ENCODE measurements at places on chromosomes 5 and 9. TPM values are rescaled to one million over a fixed set of nuclear protein-coding genes. Genes with fewer than 3 reads are reported as not detected.

- no peak for DNase-seq
Measured at GRCh38 chr9:33380390-33381094, 21.8 kb downstream of the AQP7 start.

DNA sequence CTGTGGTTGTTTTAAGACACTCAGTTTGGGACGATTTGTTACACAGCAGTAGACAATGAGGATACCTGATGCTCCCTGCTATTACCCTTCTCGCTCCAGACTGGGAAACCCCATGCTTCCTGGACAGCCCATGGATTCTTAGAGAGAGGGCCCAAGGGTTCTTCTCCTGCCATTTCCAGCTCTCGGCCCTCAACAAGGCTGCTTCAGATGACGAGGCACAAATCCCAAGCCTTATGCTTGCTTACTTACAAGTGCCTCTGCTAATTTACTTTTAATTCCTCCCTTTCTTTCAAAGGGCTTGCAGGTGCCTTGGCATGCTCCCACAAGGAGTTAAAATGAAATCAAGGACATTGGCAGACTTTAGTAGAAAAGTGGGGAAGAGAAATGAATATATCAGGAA is 79.4 kb downstream of the GADD45G start:
- no peak for DNase-seq

The OR1L6 gene
- not detected for total RNA-seq

- DNase-seq: peak; percentile 58
Measured at GRCh38 chr9:128724744-128725211, 851 bp upstream of the ZDHHC12 start.
